NCI-H1092 treated with DMSO at 0.1 percent for 48 hours (cell line): ENCODE measurements at places on chromosomes 13 and 19.

DNA sequence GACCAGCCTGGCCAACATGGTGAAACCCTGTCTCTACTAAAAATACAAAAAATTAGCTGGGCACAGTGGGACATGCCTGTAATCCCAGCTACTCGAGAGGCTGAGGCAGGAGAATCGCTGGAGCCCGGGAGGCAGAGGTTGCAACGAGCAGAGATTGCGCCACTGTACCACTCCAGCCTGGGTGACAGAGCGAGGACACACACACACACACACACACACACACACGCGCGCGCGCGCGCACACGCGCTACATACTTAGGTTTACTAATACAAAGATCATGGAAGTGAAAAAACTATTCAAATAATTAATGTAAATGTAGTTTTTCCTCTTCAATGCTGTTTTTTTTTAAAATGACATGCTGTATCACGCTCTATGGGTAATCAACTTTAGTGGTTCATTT lies 58.5 kb upstream of the ZDHHC20 start:
- DNase-seq: no peak

DNA sequence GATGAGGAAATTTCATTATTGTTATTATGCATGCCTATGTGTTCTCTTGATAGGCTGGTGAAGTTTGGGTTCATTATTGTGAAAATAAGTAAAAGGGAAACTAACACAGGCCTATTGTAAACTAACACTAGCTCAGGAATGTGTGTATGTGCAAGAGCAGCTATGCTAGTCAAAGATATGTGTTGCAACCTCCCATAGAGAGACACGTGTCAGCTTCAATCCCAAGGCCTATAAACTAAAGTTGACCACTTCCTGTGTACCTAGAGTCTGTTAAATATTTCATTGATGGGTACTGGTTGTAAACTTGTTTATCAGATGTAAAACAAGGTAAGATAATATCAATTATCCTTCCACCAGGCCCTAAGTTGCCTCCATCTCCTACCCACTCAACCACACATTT lies 44.7 kb upstream of the ZNF30 start:
- DNase-seq: no peak

DNA sequence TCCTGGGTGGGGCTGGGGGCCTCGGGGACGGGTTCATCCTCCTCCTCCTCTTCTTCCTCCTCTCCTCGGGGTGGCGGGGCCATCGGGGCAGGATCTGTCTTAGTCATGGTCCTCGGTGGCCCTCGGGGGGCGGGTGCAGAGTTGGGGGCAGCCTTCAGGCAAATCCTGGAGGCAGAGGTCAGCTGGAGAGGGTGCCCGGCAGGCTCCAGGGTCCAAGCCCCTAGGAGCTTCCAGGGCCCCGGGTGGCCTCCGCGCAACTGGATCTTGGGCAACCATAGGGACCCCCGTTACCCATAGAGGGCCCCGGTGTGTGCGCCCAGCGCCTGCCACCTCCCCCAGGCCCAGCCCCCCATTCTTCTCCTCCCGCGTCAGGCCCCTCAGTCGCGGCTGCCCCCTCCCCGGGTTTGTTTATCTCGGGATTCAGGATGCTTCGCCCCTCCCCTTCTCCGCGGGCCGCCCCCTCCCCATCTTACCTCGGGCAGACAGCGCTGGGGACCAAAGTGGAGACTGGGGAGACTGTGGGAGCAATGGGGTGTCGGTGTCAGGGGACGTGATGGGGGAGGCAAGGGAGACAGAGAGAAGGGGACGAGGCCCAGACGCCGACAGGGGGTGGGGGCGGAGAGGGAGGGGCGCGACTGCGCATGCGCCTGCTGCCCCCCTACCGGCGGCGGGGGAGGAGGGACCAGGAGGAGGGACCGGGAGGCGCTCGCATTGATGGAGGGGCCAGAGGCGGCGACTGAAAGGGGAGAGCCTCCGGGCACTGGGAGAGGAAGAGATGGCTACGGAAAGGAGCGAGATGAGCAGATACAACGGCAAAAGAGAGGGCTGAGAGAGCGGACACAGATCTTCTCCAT lies at the start of gene CLIP3:
Gene CLIP3, minus strand, starts transcription at position 623 of the 854 bp plus-strand sequence. Its CDS starts 516 bp downstream, at position 107.
- peak; percentile 55 for DNase-seq

DNA sequence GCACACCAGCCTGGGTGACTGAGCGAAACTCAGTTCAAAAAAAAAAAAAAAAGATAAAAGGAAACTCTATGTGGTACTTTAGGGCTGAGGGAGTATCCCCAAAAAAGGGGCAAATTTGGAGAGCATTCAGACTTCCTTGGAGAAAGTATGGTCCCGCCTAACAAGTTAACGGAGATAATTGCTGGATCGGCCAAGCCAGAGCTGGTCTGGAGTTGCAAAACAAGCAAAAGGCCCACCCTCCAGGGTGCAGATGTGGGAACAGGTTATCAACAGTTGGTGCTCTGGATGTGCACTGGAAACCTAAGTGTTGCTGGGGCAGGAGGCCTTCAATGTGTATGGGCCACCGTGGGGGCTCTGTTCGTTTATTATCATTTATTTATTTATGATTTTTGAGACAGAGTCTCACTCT lies 2.8 kb downstream of the IQCN start:
- DNase-seq: no peak

DNA sequence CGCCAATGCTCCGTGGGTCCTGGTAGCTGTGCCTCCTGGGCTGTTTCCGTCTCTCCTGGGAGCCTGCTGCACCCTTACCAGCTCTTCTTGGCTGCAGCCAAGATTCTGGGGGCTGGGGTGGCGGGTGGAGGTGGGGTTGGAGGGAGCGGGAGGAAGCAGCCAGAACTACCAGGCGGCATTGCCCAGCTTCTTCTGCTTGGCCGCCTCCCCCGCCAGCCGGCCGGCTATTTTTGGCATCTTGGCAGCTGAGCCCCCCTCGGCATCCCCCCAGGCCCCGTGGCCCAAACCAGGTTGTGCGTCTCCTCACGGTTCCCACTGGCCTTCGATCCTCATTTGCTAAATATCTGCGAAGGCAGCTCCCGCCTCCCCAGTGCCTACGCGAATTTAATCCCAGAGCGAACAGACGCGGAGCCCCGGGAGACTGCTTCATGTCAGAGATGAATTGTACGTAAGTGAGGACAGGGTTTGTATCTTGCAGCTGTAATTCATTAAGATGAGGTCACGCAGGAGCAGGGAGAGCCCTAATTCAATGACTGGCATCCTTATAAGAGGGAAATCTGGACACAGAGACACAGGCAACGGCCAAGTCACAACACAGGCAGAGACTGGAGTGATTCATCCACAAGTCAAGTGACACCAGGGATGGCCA lies 12.8 kb upstream of the PEAK3 start:
- DNase-seq: no peak

GRCh38 chr13:28735481-28736029 lies 16.8 kb upstream of the SLC46A3 start:
- DNase-seq: no peak

DNA sequence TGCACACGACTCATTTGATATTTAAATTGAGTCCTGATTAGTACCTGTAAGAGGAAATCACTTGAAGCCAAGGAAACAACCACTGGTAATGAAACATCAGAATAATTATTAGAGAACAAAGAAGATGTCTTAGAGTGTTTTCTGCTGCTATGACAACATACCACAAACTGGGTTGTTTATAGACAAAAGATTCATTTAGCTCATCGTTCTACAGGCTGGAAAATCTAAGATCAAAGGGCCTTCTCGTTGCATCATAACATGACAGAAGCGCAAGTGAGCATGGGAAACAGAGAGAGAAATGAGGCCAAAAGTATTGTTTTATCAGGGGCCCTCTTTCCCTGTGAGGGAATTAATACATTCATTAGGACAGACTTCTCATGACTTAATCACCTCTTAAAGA lies 1024.0 kb upstream of the PCDH9 start:
- DNase-seq: no peak

DNA sequence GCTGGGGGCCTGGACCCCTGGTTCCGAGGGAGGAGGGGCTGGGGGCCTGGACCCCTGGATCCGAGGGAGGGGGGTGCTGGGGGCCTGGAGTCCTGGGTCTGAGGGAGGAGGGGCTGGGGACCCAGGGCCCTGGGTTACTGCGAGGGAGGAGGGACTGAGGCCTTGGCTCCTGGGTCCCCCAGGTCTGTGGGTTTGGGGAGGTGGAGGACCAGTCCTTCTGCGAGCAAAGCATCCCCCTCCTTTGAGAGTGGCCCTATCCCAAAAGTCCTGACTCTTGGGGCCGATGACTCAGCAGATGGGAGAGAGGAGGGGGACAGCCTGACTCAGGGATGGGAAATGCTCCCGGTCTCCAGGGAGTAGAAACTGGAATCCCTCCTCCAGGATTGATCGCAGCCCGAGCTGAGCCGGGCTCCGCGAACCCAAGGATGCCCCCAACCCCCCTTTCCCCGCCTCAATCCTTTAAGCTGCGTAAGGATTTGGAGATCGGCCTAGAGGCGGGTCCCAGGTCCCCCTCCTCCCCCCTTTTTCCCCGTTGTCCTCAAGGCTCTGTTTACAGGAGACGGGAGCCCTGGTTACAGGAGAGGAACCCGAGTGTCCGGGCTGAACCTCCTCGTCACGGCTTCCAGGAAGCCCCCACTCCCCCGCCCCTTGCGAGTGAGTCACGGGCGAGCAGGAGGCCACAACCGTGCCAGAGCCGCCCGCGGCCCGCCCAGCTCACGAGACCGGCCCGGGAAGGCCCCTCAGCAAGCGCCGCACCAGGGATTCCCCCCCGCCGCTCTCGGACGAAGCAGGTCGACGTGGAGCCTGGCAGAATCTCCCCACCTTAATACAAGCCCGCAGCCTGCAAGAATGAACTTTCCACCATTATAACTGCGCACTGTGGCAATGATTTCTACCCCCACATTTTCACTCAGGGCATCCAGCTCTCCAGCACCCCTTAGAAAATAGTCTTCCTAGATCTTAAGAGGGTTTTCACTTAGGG lies 3.0 kb upstream of the ZFP36 start:
- DNase-seq: peak; percentile 2
